ENCODE measurements at places on chromosomes 11 and 22.
A peak's percentile ranks its signal among the peaks of the same experiment; 100 is the strongest.

DNA sequence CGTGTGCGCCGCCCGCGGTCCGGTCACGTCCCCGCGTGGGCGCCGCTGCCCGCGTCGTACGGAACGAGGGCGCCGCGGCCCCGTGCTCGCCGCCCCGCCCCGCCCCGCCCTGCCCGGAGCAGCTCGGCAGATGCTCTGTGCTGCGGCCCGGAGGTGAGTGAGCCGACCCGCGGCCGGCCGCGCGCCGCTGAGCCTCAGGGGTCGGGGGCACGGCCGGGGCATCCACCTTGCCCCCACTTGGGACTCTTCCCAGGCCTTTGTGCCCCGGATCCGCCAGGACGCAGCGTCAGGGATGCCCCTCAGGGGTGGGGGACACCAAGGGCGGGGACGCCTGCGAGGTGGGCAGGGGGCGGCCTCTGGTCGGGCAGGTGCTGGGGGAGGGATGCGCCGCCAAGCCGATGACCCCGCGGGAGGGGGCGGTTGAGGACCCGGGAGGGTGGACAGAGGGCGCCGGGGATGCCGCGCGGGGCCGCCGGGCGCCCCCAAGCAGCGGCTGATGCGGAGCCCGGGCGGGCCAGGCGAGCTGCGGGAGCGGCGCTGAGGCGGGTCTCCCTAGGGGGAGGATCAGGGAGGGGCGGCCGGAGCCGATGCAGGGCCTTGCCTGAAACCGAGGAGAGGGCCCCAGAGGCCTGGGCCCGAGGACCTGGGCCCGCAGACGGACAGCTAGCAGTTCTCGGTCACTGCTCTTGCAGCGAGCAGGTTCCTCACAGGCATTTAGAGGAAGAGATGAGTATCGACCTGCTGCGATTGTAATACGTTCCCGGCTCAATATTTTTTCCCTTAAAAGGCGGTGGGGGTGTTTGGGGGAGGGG is at the start of gene GNAZ:
TSS of gene GNAZ (plus strand) at position 102 of the 812 bp plus-strand sequence. CDS start 25,177 bp downstream, outside the sequence.
- DNase-seq, result peak; percentile 25

- no peak for DNase-seq
These were observed 27.9 kb downstream of the SMIM38 start for GRCh38 chr11:69183613-69184012.

DNA sequence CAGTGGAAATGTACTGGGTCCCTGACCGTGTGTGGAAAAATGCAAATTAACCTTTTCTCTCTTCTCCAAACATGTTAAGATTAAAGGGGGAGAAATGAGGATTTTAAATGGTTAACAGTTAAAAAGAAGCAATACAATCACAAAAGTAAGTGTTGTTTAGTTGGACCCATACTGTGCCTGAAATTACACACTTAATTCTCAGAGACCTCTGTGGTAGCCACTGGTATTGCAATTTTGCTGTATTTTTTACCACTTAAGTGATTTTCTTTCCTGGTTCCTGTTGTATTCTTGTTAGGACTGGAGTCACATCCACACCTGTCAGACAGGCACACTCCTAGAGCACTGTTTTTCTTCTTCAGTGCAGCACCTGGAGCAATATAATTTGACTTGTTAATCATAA is 179.6 kb upstream of the PDGFD start:
- no peak for DNase-seq

- no peak for DNase-seq
These were observed 3.9 kb downstream of the ACP2 start for GRCh38 chr11:47244448-47245350.

- DNase-seq, result no peak
These were observed 932.2 kb upstream of the CCDC90B start for GRCh38 chr11:84218318-84218717.

GRCh38 chr22:50437511-50438304 is 37.1 kb downstream of the SBF1 start:
- no peak for DNase-seq

DNA sequence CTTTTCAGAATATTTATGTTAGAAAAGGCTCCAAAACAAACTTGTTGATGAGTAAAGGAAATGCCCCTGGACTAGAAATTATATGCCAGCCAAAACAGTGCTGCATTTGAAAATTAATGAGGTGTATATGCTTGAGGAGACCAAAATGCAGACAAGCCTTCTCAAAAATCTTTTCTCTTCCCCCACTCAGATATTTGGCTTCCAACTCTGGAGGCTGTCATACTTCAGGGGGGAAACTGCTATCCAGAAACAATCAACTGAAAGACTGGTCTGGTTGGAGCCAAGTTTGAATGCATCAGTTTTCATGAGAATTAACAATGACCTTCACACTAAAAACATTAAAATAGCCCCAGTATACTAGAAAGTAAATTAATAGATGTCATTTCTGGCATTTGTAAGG is 98.2 kb downstream of the SGSM3 start:
- DNase-seq, result no peak
